Stimulated activated CD8-positive, alpha-beta memory T cell treated with anti-CD3 and anti-CD28 coated beads, Interleukin-7, amount 100 ng/mL, for 1 hour (primary cell): ENCODE measurements at places on chromosomes 4 and X.

DNA sequence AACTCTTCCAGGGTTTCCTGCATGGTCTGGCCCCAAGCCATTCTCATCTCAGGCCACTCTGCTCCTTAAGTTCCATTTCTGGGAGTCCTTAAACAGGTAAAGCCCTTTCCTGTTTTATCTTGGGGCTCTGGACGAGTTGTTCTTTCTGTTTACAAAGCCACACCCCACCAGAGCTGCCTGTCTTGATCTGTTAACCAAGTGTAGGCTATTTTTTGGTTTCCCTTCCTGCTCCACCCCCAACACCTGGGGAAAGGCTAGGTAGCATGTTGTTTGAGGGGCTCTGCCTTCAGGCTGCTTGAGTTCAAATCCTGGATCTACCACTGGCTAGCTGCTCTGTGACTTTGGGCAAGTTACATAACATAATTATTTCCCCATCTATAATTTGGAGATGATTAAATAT is 40.0 kb downstream of the ERVMER34-1 start:
- no peak for DNase-seq

GRCh38 chr4:18938343-18939099 is 917.0 kb upstream of the LCORL start:
- no peak for DNase-seq

GRCh38 chrX:1361275-1361674 is 24.7 kb downstream of the IL3RA start:
- no peak for DNase-seq

DNA sequence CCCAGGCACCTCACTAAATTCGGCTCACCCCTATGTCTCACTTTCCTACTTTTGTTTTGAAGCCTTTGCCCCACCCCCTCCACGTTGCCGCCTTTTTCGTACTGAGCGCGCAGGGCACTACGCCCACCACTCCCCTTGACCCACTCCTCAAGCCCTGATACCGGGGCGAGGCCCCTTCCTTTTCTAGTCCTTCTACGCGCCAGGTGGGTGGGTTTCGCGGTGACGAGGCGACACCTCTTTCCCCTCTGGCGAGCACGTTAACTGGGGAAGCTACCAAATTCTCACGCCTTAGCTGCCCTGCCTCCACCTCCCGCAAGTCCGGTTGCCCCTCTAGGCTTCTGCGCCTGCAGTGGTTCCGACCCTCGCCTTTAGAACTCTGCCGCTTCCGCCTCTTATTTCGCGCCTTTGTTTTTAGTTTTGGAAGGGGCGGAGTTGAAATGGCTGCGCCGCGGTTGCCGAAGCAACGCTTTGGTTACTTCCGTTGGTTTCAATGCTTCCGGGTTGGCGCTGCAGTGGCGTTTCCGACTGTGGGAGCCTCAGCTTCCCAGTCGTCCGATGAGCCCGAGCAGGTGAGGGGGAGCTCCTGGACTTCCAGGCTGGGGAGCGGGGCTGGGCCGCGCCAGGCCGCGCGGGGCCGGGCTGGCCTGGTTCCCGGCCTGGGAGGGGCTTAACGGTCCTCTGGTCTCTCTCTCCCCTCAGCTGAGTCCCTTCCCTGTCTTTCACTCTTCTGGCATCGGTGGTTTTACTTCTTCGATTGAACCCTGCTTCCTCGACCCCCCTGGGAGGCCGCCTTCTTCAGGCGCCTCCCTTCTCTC is at the start of gene SLC25A14:
SLC25A14 (plus strand) TSS at position 512 of the 815 bp plus-strand sequence. CDS start 360 bp downstream, outside the sequence.
- peak; percentile 53 for DNase-seq
